ENCODE measurements at places on chromosomes 6 and 20. TPM values are rescaled to one million over a fixed set of nuclear protein-coding genes. Genes with fewer than 3 reads are reported as not detected.

The RGL2 gene
- 50.5 TPM for total RNA-seq

The LPIN3 gene
- total RNA-seq = 3.3 TPM

DNA sequence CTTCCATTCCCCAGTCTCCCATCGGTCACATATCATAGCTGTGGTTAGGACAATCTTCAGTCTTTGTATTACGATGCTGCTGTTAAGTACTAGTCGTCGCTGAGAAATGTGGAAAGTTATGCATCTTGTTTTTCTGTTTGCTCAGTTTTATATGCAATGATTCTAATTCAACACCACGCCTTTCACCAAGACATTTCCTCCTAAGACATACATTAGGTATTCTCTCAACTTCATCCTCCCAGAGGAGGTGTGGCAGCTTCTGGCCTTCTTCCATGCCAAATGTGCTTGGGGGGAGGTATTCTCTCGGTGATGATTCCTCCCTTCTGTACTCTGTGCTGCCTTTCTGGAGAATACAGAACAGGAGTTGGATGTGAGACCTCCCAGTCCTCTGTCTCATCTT lies 66.1 kb downstream of the B4GALT5 start:
- no peak for DNase-seq
- H3K27ac ChIP-seq = no peak overlapping the region
- peaks cover 38% of the 10 kb centered on the region for H3K36me3 ChIP-seq

DNA sequence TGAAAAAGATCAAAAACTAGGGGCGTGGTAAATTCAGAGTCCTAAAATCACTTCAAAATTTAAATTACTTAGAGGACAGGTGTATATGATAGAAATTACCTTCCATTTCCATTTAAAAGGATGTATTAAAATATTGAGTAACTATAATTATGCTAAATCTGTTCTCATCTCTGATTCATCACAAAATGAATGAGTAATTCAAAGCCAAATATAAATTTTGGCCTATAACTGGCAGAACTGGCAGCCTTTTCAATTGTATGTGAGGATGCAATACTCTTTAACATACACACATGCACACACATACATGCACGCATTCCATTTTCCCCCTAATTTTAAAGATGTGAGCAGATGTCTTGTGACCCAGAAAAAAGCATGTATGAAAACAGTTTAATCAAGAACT lies 194.6 kb downstream of the EPM2A start:
- no peak overlapping the region for H3K27ac ChIP-seq
- no peak for DNase-seq

- peaks cover 9% of the 10 kb centered on the region for H3K27me3 ChIP-seq
- peaks cover 10% of the 10 kb centered on the region for H3K4me1 ChIP-seq
- no peaks in the 10 kb centered on the region for H3K36me3 ChIP-seq
- no peak overlapping the region for H3K4me3 ChIP-seq
Observed at GRCh38 chr20:62766716-62767115, 29.6 kb upstream of the MRGBP start.

GRCh38 chr6:26064619-26065257 lies 22.5 kb upstream of the HFE start:
- H3K4me3 ChIP-seq = no peak overlapping the region
- no peak for DNase-seq
- no peaks in the 10 kb centered on the region for H3K36me3 ChIP-seq
- no peak overlapping the region for H3K27ac ChIP-seq

- H3K27me3 ChIP-seq = peaks cover 30% of the 10 kb centered on the region
- no peak overlapping the region for H3K27ac ChIP-seq
- peaks cover 5% of the 10 kb centered on the region for H3K36me3 ChIP-seq
- H3K4me3 ChIP-seq = no peak overlapping the region
- DNase-seq = no peak
Observed at GRCh38 chr6:109523478-109523877, 40.5 kb upstream of the ZBTB24 start.

GRCh38 chr6:4362326-4362725 lies 227.0 kb upstream of the ECI2 start:
- no peak for DNase-seq
- H3K36me3 ChIP-seq = peaks cover 1% of the 10 kb centered on the region
- H3K4me1 ChIP-seq = peaks cover 20% of the 10 kb centered on the region
- no peak overlapping the region for H3K4me3 ChIP-seq

GRCh38 chr6:80094017-80094416 lies 12.5 kb upstream of the BCKDHB start:
- DNase-seq = no peak
- no peak overlapping the region for H3K27ac ChIP-seq
- no peaks in the 10 kb centered on the region for H3K36me3 ChIP-seq
- no peaks in the 10 kb centered on the region for H3K4me1 ChIP-seq
- no peak overlapping the region for H3K4me3 ChIP-seq

- H3K4me3 ChIP-seq = peak overlapping the region; percentile 19
- H3K36me3 ChIP-seq = no peaks in the 10 kb centered on the region
- no peak overlapping the region for H3K27ac ChIP-seq
- peaks cover 41% of the 10 kb centered on the region for H3K4me1 ChIP-seq
- no peaks in the 10 kb centered on the region for H3K27me3 ChIP-seq
- no peak for DNase-seq
Observed at GRCh38 chr6:161745594-161746141, 471.8 kb upstream of the AGPAT4 start.

- no peak for DNase-seq
- H3K4me1 ChIP-seq = peaks cover 19% of the 10 kb centered on the region
- no peaks in the 10 kb centered on the region for H3K27me3 ChIP-seq
- H3K4me3 ChIP-seq = no peak overlapping the region
- H3K36me3 ChIP-seq = no peaks in the 10 kb centered on the region
Observed at GRCh38 chr6:142440600-142441293, 138.9 kb downstream of the ADGRG6 start.

All from chondrocyte (in vitro differentiated cells).